ENCODE measurements at places on chromosomes 2 and 18.

DNA sequence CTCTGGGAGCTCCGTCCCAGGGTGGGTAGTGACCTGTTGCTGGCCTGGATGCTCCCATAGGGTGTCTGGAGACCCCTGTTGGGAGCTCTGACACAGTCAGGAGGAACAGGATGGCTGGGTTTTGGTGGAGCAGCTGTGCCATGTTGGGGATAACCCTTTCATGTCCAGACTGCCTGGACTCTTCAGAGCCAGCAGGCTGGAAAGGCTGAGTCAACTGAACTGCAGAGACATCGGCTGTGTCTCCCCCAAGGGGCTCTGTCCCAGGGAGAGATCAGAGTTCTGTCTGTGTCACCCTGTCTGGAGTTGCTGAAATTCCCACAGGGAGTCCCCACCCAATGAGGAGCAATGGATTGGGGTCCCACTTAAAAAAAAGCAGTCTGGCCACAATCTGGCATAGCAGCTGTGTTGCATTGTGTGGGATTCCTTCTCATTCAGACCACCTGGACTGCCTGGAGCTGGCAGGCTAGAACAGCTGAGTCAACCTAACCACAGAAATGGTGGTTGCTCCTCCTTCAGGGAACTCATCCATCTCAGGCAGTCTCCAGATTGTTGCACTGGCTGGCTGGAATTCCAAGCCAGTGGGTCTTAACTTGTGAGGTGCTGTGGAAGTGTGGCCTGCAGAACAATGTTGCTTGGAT is 37.2 kb downstream of the AGPS start:
- peak; percentile 85 for DNase-seq

DNA sequence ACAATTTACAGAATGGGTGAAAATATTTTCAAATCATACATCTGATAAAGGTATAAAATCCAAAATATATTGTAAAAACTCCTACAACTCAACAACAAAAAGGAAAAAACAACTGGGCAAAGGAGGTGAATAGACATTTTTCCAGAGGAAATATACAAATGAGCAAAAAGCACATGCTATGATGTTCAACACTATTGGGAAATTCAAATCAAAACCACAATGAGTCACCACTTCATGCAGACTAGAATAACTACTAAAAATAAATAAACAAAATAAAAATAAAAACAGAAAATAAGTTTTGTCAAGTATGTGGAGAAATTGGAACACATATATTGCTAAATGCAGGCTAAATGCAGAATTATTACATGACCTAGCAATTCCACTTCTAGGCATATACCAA is 120.9 kb downstream of the FSIP2 start:
- DNase-seq, result no peak

GRCh38 chr18:5425721-5426120 is 118.1 kb downstream of the EPB41L3 start:
- DNase-seq, result no peak

DNA sequence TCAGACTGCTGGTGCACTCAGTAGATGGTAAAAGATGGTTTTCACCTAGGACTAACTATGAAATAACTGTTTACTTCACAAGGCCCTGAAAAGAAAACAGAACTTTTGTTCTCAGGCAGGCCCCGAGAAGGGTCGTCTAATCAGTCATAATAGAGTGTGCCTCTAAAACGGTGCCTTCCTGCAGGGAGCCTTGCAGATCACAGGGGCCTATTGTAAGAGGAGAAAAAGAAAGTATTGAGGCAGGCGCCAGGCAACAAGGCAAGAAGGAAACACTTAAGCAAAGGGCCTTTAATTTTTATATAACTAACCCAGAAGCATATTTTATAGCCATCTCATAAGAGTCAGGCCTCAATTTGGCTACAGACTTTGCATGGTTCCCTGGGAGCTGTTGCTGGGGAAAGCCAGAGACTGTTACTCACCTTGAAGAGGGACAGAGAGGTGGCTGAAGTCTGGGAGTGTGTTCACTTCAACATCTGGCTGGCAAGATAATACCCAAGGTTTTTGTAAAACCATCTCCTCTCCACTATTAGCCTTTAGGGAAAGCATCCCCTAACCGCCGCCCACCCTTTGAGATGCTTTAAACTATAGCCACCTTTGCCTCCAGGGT is 117.1 kb downstream of the PRPF40A start:
- DNase-seq, result no peak

- no peak for DNase-seq
These were observed 62.2 kb downstream of the PAPOLG start for GRCh38 chr2:60818272-60818671.

DNA sequence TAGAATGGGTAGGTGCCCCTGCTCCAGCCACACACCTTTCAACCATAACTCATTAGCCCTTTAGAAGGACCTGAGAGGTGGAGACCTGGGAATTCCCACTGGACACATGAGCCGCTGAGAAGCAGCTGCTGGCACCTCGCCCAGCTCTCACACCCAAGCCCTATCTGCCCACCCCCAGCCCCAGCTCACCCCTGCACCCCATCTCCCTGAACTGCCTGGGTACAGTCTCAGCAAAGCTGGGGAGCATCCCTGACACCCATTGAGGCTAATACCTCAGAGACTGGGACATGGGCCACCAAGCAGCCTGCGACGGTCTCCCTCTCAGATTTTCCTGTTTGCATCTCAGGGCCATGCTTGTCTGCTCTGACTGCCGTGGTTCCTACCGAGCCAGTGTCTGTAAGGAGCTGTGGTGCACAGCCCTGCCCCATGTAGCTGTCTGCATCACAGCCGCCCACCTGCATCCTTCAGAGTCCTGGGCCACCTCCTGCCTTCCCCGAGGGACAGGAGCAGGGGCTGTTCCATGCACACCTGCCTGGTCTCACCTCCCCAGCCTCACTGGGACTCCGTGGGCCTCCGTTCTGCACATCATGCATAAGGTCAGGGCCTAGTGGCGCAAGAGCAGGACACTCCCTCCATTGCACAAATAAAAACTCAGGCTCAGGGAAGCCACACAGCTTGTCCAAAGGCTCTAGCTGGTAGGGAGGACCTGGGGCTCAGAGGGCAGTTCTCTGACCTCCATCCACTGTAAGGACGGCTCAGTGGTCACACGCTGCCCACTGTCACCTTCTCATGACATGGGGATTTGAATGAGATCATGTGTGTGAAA is 90.0 kb downstream of the SEPTIN10 start:
- DNase-seq, result no peak
